ENCODE measurements at places on chromosomes 6 and 20.

DNA sequence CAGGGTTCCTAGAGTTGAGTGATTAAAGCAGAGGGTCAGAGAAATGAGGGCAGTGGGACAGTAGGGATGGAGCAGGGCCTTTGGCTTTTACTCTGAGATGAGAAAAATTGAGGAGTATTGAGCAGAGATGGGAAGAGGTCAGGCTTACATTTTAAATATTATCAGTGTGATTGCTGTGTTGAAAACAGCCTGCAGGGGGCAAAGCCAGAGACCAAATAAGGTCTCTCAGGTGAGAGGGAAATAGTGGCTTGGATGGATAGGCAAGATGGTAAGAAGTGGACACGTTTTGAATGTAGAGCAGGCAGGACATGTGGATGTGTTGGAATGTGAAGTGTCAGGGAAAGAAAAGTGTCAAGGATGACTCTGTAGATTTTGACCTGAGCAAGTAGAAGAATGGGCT is 105.0 kb upstream of the MAP3K7 start:
- no peak for DNase-seq

- no peak for DNase-seq
These were observed 52.0 kb upstream of the KLHL31 start for GRCh38 chr6:53717566-53717965.

DNA sequence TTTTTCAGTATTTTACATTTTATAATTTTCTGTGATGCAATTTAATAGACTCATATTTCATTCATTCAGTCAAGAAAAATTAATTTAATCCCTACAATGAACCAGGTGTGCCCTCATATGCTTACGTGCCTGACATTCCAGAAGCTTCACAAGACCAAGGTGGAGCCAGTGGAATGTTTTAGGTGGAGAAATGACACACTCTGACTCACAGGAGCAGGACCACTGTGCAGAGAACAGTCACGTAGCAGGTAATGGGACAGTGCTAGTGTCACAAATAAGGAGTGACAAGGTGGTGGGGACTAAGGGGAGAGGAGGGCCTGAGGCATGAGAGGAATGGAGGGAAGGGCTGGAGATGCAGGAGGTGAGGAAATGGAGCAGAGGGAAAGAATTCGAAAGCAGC is 37.0 kb upstream of the HLA-G start:
- DNase-seq = peak; percentile 3

GRCh38 chr6:42045538-42046460 is 4.5 kb upstream of the TAF8 start:
- DNase-seq = peak; percentile 28

GRCh38 chr6:14075095-14075503 is 42.5 kb upstream of the CD83 start:
- no peak for DNase-seq

- no peak for DNase-seq
These were observed 52.5 kb upstream of the TAGAP start for GRCh38 chr6:159097256-159097655.

GRCh38 chr6:45148278-45148677 is 179.9 kb upstream of the RUNX2 start:
- DNase-seq = no peak

GRCh38 chr6:148565930-148566663 is 180.7 kb upstream of the UST start:
- no peak for DNase-seq

GRCh38 chr20:54044156-54044555 is 26.2 kb downstream of the BCAS1 start:
- DNase-seq = no peak

DNA sequence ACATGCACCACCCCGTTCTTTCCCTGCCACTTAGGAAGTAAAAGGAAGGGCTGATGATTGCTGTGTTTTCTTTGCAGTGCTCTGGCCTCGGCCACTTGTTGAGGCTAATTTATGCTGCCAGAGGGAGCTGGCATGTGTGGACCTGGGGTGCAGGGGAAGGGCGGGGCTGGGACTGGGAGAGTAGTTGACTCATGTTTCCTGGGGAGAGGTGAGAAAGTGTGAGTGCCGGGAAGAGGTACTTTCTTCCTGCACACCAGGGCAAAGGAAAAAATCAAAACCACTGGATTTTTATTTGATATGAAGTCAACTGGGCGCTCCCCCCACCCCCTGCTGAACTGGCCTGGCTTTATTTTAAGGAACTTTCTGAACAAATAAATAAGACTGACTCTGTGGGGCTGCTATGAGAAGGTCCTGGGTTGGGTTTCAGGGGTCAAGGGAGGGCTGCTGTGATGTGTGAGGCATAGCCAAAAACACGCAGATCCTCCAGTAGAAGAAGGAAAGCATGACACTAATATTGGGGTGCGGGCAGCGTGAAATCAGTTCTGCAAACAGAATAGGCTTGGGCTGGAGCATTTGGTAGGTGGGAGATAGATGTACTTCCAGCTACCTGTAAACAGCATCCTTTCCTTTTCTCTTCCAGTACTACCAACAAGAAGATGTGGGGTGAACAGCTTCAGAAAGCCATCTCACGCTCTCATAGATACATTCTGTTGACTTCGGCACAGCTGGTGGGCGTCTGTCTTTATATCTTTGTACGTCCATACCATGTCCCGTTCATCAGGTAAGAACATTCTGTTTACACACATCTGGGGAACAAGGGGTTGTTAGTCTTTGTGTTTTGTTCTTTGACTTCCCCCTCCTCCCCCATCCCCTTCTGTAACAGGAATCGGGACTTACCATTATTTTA is 87.5 kb downstream of the SYNJ2 start:
- no peak for DNase-seq

DNA sequence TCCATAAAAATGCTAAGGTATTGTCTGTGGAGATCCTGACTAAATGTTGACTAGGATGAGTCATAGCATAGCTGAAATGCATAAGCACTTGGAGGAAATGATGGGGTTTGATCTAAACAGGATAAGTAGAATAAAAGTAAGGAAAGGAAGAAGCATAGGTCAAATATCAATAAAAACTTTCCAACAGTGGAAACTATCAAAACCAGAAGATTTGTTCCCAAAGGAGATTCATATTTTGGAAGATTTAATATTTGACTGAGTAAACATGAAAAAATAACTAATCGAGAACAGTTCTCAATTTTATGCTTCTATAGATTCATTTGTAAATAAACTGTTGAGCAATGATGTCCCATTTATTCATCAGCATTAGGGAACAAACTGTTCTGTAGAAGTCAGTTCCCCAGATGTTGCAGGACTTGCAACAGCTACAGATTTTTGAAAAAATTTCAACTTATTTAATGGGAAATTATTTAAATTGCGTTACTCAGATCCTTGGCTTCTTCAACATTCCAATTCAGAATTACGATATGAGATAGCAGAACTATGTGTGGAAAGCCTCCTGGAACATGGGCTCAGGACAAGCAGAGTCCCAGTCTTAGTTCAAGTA is 133.7 kb upstream of the TBX18 start:
- DNase-seq = peak; percentile 11

GRCh38 chr20:4713401-4713800 is 8.3 kb upstream of the PRND start:
- no peak for DNase-seq

- DNase-seq = no peak
These were observed 121.0 kb upstream of the GGTLC1 start for GRCh38 chr20:24109537-24109936.

DNA sequence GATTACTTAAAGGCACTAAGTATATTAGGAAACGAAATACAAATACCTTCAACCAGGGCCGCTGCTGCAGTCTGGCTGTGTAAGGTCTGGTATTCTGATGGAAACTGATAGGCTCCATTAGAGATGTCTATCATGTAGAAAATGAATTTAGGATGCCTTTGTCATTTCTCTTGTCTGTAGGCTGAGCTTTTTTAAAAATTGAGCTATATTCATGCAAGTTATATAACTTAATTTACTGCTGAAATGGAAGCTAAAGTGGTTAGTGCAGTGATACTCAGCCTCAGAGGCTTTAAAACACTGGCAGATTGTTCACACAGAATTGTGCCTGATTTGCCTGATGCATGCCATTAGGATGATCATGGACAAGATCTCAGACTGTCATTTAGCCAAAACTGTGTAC is 286.2 kb upstream of the QKI start:
- no peak for DNase-seq

- no peak for DNase-seq
These were observed 44.3 kb downstream of the VGLL2 start for GRCh38 chr6:117309611-117310010.

DNA sequence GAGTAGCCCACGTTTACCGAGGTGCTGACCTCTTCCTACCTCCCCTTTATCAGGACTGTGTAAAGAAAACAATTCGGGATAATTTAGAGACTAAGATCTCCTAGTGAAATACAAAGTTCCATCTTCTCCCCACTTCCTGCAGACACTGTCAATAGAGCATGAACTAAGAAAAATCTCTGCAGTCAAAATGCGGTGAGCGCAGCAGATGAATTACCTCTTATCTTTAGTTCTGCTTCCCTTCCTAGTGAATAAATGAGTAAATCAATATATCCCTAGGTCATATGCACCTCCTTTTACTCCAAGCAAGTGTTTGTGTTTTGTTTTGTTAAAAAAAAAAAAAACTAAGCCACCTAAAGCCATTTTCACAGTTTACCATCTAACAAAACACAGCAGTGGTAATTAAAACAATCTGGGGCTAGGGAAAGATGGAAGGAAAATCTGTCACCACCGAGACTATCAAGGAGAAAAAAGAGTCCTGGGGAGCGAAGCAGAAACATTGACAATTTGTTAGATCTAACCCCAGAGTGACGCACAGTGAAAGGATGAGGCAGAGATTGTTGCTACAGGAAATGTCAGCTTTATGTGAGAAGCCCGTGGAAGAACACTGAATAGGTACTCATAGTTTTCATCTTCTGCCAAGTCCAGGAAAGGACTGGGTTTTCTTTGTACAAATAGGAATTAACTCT is 159.4 kb upstream of the SPTLC3 start:
- no peak for DNase-seq

DNA sequence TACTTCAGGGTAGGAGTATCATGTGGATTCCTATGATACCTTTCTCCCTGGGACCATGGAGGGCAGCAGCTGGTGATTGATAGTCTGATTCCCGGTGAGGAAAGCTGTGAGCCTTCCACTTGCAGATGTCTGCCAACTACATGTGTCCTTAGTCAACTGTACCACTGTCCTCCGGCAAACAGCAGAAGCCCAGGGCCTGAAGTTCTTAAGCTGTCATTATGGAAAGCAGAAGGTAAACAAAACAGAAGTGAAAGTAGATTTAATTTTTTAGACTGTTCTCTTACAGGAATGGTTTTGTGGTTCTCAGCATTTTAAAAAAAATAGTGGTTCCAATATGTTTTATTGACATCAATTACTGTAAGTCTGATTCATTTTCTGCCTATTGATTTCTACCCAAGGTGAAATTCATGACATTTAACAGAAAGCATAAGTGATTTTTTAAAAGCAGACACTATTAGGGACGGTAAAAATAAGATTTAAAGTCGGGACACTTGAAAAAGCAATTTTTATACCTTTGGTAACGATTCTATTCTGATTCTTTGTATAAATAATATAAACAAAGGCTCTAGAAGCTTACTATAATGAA is 36.6 kb downstream of the PTPN1 start:
- no peak for DNase-seq

DNA sequence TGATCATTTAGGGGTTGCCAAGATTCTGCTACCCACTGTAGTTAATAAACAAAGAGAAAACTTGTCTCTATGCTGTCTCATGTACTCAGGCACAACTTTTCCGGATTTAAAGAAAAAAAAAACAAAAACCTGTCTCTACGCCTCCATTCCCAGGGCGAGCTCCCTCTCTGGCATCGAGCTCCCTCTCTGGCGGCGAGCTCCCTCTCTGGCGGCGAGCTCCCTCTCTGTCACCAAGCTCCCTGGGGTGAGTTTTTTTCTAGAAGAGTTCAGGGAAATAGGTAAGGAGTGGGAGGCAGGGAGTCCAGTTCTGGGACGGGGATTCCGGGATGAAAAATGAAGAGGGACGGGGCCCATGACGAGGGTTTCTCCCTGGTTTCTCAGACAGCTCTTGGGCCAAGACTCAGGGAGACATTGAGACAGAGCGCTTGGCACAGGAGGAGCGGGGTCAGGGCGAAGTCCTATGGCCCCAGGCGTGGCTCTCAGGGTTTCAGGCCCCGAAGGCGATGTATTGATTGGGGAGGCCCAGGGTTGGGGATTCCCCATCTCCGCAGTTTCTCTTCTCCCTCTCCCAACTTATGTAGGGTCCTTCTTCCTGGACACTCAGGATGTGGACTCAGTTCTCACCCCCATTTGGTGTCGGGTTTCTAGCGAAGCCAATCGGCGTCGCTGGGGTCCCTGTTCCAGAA is 16.5 kb upstream of the HLA-A start:
- DNase-seq = no peak

DNA sequence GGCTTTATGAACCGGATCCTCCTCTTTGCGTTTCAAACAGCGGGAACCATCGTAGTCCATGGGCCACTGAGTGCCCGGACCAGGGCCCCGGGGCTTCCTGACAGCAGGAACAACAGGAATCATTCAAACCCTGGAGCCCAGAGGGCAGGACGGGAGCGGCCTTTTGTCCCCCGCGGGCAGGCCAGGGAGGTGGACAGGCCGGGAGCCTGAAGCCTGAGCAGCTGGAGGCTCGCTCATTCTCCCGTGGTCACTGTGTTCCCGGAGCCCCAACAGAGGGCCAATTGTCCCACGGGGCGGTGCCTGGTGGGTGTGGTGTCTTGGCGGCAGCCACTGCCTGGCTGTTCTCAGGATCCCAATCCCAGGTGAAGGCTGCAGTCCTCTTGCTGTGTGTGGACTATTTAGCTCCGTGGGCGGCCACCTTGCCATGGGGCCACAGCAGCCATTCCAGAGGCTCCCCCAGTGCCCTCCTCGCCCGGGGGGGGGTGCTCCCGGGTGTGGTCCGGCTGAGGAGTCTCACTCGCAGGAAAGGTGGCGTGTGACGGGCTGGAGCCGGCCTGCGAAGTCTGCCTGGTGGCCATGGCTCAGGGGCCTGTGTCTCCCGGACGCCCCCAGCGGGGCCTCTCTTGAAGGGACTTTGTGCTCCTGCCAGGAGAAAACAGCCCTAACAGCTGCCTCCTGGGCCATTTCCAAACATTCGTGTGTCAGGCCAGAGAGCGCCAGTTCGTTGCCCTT is 77.2 kb upstream of the BHLHE23 start:
- no peak for DNase-seq

DNA sequence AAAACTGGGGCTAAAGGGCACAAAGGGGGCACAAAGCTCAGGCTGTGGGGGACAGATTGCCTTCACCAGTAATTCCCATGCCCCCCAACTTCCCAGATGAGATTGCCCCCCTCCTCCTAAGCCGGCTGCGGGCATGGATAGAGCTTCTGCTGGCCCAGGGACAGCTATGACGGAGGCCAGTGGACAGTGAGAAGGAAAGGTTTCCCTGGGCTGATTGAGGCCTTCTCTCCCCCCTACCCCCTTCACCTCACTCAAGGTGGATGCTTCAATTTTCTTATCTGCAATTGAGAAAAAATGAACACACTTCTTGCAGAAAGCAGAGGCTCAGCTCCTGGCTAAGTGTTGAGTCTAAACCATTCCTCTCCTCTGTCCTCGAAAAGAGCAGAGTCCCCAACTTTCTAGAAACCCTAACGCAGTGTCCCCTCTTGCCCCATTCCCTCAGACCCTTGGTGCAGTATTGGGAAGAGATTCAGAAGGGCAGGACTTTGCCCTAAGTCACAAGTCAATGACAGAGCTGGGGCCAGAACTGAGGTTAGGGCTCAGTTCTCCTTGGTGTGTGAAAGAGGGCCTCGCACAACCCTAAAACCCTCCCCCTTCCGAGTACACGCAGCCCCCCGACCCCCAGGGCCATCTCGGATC is 808 bp downstream of the SDC4 start:
- DNase-seq = no peak

GRCh38 chr20:58359441-58359840 is 29.6 kb upstream of the VAPB start:
- DNase-seq = no peak

GRCh38 chr6:135320721-135321621 is 139.9 kb downstream of the MYB start:
- no peak for DNase-seq

GRCh38 chr20:45095805-45096238 is 5.1 kb downstream of the KCNS1 start:
- DNase-seq = peak; percentile 83
